GM03348 (cell line): ENCODE measurements at places on chromosomes 12 and 14.
A peak's percentile ranks its signal among the peaks of the same experiment; 100 is the strongest.

GRCh38 chr14:36503771-36504741 lies 16.0 kb downstream of the NKX2-1 start:
- no peak for DNase-seq

- peak; percentile 37 for DNase-seq
Observed at GRCh38 chr12:46659032-46659650, 166.7 kb downstream of the SLC38A4 start.

DNA sequence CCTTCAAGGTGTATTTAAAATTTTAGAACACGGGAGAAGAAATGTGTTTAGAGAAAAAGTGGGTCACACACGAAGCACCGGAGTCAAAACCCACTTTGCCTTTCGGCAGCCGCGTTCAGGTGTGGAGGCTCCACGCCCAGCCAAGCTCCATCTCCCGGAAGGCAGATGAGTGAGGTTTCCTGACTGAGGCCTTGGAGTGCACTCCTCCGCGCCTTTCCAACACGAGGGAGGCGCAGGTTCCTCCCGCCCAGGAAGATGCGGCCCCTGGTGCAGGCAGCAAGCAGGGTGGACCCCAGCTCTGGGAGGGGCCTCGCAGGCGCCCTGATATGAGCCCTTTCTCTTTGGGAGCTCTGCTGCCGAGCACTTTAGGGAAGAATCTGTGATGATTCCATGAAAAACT lies 22.5 kb downstream of the MTA1 start:
- no peak for DNase-seq

GRCh38 chr14:44654591-44654990 lies 147.5 kb upstream of the FSCB start:
- DNase-seq: no peak

DNA sequence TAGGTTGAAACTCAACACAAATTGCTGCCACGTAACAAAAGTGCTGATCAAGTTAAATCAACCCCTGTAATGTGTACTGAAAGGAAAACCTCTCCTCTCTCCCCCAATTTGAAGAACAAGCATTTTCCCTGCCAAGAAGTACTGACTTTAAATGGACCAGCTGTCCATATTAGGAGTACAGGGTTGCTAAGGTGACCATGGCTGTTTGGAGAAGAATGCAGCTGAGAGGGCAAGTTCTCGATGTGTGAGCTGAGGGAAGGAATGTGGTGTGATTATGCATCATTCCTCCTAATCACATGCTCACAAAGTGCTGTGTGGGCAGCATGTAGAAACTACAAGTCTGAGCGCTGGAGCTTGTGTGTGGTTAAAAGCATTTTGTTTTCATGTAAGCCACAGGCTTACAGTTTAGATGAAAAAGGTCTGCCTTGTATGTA lies 50.9 kb upstream of the CCT2 start:
- DNase-seq: peak; percentile 91

DNA sequence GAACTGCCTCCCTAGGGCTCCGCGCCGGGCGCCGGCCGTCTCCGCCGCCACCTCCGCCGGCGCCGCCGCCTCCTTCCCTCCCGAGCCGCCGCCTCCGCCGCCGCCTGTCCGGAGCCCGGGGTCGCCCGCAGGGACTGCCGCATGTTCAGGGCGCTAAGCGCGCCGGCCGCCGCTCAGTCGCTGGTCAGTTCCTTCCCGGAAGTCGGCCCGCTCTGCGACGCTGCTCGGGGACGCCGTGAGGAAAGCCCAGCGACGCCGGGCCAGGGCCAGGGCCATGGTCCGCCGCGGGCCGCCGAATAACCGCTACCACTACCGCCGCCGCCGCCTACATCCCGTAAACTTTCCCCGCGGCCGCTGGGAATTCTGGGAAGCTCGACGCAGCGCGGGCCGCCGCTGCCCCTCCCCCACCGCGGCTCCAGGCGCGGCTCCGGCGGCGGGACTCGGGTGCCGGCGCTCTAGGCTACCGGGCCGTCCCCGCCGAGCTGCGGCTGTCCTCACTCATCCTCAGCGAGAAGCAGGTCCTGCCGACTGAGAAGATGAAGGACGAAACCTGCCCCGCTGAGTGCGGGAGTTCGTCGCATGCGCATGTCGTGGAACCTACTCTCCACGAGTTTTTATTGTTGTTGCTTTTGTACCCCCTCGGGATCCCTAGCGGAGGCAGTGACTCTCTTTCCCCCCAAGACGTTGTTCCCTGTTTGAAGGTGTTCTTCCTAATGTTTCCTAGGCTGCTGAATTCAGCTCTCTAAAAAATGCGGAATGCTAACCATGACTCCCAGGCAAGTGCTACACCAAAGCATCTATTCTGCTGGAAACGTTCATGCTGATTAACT lies at the start of gene SAV1:
SAV1 (minus strand) TSS at position 311 of the 830 bp plus-strand sequence. CDS start 339 bp downstream, outside the sequence.
- DNase-seq: peak; percentile 88

DNA sequence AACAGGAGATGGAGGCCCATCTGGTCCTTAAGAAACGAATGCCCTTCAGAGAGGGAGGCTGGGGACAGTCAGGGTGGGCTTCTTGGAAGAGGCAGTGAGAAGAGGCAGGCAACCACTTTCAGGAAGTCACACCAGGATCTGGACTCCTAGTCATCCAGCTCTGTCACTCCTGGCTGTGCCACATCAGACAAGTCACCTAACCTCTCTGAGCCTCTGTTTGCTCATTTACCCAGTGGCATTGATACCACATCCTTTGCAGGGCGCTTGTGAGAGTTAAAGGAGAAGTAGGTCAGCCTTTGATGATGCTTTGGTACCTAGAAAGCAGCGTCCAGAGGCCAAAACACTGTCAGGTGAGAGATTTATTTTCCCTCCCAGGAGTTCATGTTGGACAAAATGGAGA lies 11.1 kb downstream of the CCDC197 start:
- no peak for DNase-seq

- no peak for DNase-seq
Observed at GRCh38 chr12:101257357-101257756, 22.5 kb upstream of the UTP20 start.

- DNase-seq: no peak
Observed at GRCh38 chr14:61346221-61346620, 24.8 kb downstream of the PRKCH start.

DNA sequence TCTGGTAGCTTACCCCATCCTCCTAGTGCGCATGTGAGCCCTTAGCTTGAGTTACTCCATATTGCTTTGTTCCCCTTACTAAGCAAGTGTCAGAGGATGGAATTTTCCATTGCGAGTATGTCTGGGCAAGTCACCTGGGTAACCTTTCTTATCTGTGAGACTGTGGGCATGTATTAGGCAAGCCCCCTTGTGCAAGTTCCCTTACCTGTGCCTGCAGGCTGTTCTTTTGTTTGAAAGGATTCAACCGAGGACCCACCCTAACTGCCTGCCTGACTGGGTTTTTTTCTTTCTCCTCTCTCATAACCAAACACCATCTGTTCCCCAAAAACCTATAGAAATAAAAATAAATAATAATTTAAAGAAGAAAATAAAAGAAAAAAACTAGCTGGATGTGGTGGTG lies 22.3 kb upstream of the PPP2R5E start:
- DNase-seq: no peak

DNA sequence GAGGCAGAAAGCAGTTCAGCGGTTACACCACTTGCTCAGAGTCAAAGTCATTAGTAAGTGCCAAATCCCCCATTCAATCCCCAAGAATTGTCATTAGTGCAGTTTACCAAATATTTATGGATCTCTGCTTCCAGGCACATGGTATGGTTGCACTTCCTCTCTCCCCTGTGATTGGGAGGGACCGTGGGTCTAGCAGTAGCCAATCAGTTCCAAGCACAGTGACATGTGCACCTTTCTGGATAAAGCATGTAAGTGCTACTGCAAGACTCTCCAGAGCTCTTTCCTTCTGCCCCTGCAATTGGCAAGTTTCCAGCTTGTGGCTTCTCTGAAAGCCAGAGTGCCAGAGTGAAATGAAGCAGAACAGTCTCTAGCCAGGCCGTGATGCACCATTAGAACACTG lies 85.3 kb upstream of the FLRT2 start:
- no peak for DNase-seq

- DNase-seq: peak; percentile 50
Observed at GRCh38 chr12:95083938-95084337, 10.5 kb upstream of the NR2C1 start.

GRCh38 chr14:49896966-49897365 lies 4.1 kb downstream of the ARF6 start:
- DNase-seq: no peak

DNA sequence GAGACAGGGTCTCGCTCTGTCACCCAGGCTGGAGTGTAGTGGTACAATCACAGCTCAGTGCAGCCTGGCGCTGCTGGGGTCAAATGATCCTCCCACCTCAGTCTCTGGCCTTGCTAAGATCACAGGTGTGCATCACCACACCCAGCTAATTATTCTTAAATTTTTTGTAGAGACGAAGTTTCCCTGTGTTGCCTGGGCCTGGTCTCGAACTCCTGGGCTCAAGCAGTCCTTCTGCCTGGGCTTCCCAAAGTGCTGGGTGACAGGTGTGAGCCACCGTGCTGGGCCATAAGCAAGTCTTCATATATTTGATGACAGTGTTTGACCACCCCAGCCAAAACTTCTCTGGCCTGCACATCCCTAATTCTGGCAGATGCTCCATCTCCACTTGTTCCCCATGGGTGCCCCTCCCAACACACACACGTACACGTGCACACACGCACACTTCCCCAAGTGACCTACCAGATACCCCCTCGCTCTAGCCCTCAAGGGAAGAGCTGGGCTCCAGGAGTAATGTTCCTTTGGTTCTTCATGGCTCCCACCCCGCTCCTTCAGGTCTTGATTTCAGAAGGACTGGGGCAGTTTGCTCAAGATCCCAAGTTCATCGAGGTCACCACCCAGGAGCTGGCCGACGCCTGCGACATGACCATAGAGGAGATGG lies 104.3 kb upstream of the FKBP4 start:
- no peak for DNase-seq

- DNase-seq: no peak
Observed at GRCh38 chr12:75578546-75578945, 67.1 kb upstream of the KRR1 start.

DNA sequence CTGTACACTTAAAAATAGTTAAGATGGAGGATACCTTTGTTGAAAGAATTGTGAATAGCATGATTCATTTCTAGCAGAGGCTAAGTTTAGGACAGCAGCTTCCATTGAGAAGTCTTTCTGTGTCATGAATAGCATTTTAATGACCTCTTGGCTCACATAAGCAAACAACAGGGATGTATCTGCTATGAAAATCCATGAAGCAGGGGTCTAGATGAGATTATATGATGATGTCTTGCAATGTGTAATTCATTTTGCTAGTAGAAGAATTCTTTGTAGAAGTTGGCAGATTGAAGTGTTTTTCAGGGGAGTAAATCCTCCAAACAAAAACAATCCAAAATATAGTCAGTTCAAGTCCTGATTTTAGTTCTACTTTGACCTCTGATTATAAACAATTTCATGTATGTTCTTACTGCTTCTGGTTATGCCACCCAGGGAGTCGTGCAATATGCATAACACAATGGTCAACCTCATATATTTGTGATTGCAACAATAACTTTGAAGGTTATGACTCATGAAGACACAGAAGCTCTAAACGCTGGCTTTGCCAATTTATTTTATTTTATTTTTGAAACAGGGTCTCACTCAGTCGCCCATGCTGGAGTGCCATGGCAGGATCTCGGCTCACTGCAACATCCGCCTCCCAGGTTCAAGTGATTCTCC lies 6.9 kb upstream of the RD3L start:
- no peak for DNase-seq

DNA sequence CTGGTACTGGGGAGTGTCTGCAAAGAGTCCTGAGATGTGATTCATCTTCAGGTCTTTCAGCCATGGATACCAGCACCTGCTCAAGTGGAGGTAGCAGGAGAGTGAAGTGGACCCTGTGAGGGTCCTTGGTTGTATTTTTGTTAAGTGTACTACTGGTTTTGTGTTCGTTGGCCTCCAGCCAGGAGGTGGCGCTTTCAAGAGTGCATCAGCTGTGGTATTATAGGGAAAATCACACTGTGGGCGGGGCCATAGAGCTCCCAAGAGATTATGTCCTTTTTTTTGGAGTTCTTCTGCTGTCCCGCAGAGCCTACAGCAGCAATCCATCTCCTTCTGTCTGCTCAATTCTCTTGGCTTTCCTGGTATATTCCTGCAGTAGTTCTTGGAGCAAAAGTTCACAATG lies 66.8 kb downstream of the SPATA7 start:
- DNase-seq: no peak

DNA sequence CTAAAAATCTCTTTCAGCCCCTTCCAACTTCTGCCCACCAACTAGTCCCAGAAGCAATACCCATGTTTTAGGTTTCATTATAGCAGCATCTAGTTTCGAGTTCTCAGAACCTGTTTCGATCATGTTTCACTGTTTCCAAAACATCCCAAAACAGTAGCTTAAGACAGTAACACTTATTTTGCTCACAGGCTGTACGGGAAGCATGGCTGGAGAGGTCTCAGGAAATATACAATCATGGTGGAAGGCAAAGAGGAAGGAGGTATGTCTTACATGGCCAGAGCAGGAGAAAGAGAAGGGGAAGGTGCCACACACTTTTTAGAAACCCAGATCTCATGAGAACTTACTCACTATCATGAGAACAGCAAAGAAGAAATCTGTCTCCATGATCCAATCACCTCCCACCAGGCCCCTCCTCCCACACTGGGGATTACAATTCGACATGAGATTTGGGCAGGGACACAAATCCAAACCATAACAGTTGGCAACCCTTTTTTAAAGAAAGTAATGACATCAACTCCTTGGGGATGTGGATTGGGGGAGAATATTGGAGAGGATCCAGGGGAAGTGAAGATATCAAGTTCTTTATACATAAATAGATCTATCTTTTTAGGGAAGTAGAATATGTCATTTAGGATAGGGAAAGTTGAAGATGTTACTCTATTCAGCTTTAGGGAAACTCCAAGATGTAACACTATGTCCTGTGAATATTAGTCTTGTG lies 269.9 kb upstream of the PLEKHG7 start:
- no peak for DNase-seq

DNA sequence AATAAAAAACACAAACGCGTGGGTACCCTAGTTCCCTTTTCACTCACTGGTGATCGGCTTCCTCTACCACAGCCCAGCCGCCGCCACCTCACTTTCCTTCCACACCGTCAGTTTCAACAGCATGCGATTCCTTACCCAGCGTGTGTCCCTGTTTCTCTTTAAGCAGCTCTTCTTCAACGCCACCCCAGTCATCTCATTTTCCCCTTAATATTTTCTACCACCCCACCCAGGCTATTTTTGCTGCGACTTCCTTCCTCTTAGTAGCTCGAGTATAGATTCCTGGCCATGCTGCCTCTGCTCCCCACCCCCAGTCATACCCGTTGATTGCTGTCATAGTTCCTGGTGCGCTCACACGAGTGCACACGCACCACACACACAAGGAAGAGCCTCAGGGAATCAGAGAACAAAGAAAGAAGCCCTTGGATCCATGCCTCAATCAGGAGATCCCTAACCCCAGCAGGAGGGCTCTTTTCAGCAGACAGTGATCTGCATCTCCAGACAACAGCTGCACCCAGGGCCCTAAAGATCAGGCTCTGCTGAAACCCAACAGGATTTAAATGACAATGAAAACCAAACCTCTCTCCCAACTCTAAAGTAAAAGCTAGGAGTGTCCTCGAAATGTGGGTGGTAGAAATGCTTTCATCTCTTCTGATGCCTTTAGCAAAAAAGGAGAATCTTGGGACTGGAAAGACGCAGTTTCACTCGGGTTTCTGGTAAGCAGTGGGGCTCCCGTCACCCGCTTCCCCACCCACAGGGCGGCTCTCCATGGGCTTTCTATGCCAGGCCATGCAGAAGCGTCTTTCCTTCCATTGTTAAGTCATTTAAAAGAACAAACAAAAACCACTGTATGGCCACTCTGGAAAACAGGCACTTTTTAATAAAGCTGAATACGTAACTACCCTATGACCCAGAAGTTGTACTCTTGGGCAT lies 23.8 kb downstream of the VPS37B start:
- peak; percentile 86 for DNase-seq
